ENCODE measurements at places on chromosomes 13 and 19.

GRCh38 chr13:49516467-49516866 is 20.7 kb downstream of the PHF11 start:
- no peak for DNase-seq

DNA sequence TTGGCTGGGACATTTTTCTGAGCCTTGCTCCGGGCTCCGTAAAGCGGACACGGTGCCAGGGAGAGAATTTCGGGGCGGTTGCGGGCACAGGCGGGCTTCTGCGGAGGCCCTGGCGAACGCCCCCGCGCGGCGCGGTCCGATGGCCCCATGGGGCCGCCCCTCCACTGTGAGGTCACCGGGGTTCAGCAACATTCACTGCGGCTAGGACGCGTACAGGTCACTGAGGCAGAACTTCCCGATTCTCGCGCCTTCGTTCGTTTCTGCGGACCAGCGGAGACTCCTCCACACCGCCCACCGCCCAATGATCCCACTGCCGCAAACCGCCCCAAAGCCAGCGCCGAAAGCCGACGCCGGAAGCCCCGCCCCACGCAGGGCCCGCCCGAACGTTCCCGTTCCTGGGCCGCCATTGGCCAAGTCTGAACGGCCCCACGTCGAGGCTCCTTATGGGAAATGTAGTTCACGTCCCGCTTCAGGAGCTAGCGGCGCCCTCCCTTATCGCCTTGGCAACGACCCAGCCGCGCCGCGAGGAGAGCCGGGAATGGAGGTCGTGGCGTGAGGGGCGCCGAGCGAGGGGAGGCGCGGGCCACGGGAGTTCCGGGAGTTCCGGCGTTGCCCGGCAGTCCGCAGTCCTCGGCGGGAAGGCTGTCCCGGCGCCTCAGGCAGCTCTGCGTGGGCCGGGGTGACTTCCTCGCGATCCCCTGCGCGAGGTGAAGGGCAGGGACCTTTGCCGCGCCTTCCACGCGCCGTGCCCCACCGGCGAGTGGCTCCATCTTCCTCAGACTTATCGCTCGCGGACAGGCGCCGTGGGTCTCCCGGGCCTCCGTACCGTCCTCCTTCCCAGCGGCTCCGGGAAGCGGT is at the start of gene ZNF584:
Gene ZNF584, plus strand, starts transcription at position 498 of the 858 bp plus-strand sequence. CDS start 499 bp downstream, outside the sequence.
- DNase-seq = peak; percentile 93

GRCh38 chr13:40494513-40494912 is 171.9 kb downstream of the FOXO1 start:
- DNase-seq = no peak

GRCh38 chr13:110531671-110532083 is 29.8 kb downstream of the RAB20 start:
- DNase-seq = no peak

- DNase-seq = peak; percentile 84
Observed at GRCh38 chr19:10270616-10271394, at the start of gene ICAM1. ICAM1 (plus strand) TSS chr19:10271120; CDS start chr19:10271160, 40 bp downstream.

DNA sequence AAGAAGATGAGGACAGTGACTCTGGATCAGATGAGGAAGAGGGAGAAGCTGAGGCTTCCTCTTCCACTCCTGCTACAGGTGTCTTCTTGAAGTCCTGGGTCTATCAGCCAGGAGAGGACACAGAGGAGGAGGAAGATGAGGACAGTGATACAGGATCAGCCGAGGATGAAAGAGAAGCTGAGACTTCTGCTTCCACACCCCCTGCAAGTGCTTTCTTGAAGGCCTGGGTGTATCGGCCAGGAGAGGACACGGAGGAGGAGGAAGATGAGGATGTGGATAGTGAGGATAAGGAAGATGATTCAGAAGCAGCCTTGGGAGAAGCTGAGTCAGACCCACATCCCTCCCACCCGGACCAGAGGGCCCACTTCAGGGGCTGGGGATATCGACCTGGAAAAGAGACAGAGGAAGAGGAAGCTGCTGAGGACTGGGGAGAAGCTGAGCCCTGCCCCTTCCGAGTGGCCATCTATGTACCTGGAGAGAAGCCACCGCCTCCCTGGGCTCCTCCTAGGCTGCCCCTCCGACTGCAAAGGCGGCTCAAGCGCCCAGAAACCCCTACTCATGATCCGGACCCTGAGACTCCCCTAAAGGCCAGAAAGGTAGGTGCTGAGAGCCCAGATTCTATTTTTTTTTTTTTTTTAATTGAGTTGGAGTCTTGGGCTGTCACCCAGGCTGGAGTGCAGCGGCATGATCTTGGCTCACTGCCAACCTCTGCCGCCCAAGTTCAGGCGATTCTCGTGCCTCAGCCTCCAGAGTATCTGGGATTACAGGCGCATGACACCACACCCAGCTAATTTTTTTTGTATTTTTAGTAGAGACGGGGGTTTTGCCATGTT is 2.3 kb downstream of the PPP1R15A start:
- DNase-seq = peak; percentile 73

GRCh38 chr19:3682741-3683404 is 17.4 kb downstream of the PIP5K1C start:
- DNase-seq = no peak

GRCh38 chr19:18879579-18880373 is 16.2 kb downstream of the CERS1 start:
- DNase-seq = no peak

GRCh38 chr13:97425590-97425989 is 8.4 kb upstream of the RAP2A start:
- no peak for DNase-seq

All from kidney capillary endothelial cell (primary cell).